Right cardiac atrium (tissue), 5 donors: ENCODE measurements at places on chromosomes 3 and 15. TPM values are rescaled to one million over a fixed set of nuclear protein-coding genes. Genes with fewer than 3 reads are reported as not detected.

GRCh38 chr3:96190024-96190616 is 624.3 kb upstream of the EPHA6 start:
- DNase-seq: no peak

- DNase-seq: no peak
Observed at GRCh38 chr3:115363071-115363470, 216.0 kb upstream of the ZBTB20 start.

- DNase-seq: no peak
Observed at GRCh38 chr3:152658977-152659720, 175.8 kb upstream of the P2RY1 start.

GRCh38 chr3:155970398-155970797 is 99.9 kb downstream of the GMPS start:
- DNase-seq: no peak

Gene ATP13A5
- not detected for total RNA-seq

Gene CSPG5
- 1.1 TPM for total RNA-seq
